ENCODE measurements at places on chromosomes 13 and 19.

GRCh38 chr13:67258482-67258881 lies 28.3 kb upstream of the PCDH9 start:
- no peak for DNase-seq

- DNase-seq, result no peak
Observed at GRCh38 chr19:56118666-56119581, 2.2 kb downstream of the ZNF787 start.

- DNase-seq, result no peak
Observed at GRCh38 chr13:20580257-20580656, 13.3 kb downstream of the IFT88 start.

GRCh38 chr19:41541990-41542584 lies 33.9 kb upstream of the CEACAM21 start:
- DNase-seq, result no peak

DNA sequence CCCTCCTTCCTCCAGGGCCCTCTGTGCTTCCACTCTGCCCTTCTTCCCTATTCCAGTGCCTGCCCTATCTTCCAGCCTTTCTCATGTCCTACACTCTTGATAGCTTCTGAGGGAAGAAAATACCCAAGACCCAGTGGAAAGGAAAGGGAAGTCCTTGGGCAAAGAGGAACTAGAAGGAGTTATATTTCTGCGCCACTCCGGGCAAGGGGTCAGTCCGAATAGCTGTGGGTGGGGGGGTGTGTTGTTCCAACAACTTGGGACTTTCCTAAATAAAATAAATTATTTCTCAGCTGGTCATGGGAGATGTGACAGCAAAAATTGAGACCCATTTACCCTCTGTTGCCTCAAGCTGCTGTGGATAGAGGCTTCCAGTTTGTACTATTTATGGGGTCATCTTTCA lies 23.2 kb downstream of the CABP5 start:
- DNase-seq, result no peak

DNA sequence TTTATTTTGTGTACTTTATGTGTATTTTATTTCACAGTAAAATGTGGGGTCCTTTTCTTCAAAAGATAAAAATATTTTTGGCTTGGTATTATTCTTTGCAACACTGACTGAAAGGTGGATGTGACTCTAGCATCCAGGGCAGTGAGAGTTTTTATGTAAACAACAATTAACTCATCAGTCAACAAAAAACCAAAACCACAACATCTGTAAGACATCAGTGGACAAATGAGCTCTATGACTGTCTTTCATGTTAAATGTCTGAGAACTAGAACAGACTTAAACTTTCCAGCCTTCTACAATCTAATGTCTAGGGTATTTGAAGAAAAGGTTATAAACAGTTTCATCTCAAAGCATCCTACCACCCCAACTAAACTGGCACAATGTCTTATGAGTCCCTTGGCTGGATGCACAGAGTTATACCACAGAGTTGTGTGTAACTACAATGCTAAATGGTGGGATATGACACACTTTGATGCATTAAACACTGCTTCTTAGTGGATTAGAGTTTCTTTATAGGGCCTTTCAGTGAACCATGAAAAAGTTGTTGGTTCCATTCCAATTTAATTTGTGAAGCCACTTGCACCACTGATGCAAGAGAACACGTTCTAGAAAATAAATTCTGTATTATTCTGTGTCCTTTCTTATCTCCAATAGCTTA lies 544.2 kb upstream of the KLF12 start:
- no peak for DNase-seq
